ENCODE measurements at places on chromosomes 7 and 10.

DNA sequence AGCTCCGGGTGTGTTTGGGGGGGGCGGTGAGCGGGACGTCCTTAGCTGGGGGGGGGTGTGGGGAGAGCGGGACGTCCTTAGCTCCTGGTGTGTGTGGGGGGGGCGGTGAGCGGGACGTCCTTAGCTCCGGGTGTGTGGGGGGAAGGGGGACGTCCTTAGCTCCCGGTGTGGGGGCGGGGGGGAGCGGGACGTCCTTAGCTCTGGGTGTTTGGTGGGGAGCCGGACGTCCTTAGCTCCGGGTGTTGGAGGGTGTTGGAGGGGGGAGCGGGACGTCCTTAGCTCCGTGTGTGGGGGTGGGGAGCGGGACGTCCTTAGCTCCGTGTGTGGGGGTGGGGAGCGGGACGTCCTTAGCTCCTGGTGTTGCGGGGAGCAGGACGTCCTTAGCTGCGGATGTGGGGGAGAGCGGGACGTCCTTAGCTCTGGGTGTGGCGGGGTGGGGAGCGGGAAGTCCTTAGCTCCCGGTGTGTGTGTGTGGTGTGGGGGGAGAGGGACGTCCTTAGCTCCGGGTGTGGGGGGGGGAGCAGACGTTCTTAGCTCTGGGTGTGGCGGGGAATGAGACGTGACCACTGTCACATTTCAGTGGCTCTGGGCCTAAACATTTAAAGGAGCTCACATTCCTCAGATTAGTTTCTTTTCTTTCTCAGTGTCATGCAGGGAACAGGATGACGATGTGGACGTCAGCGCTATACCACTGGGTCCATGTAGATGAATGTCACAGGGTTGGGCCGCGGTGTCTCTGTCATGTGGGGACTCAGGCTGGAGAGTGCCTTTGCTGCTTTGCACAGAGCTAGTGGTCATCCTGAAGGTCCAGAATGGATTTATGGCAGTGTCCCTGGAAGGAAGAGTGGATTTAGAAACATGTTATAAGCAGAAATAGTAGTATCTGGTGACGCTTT lies 7.5 kb downstream of the DYNC2I1 start:
- DNase-seq: peak; percentile 18

DNA sequence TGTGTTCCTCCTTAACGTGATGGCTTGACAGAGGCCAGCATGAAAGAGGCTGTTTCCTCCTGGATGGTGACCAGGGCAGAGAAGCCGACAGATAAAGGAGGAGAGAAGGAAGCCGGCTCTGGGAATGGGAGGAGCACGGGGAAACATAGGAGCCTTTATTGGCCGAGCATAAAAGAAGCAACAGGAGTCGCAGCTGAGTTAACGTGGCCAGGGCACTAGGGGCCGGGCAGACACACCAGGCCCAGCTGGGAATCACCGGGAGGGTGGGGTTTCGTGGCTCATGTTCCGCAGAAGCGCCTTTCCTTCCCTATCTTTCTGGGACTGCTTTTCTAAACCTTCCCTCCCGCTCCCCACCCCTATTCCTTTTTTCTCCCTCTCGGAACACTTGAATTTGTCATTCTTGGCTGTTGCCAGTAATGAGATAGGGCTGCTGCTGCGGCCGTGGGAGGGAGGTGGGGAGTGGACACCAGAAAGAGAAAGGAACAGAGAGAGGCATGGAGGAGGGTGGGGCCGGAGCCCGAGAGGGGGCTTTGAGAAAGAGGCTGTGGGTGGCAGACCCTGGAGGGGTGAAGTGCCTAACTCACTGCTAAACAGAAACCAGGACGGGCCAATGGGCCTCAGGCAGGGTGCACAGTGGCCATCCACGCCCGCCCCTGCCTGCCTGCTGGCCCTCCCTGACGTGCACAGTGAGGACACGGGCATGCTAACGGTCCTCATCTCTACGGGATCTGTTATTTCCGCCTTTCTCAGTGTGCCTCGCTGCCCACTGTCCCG lies 65.2 kb downstream of the COL13A1 start:
- DNase-seq: no peak

GRCh38 chr7:120272261-120272660 lies 714 bp upstream of the KCND2 start:
- no peak for DNase-seq

GRCh38 chr10:127435246-127435645 lies 113.9 kb upstream of the NPS start:
- no peak for DNase-seq
